GM10248 (cell line): ENCODE measurements at places on chromosomes 2 and 18.

DNA sequence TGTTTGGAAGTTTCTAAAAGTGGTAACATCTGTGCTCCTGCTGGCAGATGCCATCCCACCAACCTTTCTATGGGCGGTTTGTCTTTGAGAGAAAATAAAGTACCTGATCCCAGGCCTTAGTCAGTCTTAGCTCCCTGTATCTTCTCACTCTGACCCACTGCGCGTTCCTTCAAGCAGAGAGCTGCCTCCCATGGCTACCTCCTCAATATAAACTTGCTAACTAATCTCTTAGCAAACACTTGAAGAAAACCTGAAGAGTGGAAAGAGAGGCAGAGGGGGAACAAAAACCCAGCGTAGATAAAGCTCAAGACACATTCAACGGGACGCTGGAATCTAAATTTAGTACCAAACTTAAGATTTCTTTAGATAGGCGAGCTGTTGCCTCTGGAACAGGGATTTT is 17.6 kb downstream of the ZEB2 start:
- no peak for DNase-seq

DNA sequence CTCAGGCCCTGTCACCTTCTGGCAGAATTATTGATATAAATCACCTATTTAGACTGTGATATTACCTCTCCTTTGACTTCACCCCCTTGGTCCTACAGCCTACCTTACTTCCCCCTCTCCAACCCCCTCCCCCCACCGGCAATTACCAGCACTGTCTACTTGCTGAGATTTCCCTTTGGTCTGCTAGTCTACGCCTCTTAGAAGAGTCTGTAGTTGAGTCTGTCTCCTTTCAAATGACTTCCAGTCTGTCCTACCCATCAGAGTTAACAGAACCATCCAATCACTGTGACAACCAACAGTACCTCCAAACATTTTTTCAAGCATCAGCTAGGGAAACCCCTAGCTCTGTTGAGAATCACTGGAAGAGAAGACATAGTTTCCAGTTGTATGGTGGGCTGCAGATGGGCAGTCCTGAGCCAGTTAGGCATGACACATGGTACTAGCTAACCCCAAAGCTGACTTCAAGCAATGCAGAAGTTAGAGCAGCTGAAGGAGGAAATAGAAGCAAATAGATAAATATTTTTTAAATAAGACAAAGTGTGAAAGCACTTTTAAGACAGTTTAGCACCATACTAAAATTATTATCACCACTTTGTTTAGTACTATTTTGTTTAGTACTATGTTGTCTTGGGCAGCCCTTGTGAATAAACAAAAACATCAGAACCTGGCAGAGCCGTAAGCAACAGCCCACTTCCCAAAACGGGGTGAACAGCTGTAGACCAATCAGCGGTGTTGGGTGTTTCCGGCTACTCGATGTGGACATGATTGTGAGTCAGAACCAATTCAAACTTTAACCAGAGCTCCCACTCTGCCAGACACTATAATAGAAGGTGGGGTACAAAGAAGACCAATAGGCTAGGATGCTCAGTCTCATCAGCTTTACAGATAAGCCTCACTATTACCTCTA is 2.7 kb upstream of the ASNSD1 start:
- no peak for DNase-seq

- no peak for DNase-seq
Observed at GRCh38 chr2:9497017-9497416, 22.7 kb downstream of the IAH1 start.

DNA sequence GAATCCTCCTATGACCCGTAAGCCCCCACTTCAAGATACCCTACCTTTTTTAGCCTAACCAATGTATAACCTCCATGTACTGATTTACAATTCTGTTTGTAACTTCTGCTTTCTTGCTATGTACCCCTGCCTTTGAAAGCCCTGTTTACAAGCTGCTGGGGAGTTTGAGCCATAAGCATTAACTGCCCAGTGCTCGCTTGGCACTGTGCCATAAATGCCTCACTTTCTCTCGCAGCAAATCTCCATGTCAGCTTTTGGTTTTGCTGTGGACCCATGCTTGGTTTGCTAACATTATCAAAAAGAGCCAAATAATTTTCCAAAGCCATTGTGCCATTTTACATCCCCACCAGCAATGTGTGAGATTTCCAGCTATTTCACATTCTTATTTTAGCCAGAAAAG is 51.8 kb downstream of the TEX51 start:
- no peak for DNase-seq

- DNase-seq, result no peak
Observed at GRCh38 chr2:240351826-240352426, 83.5 kb upstream of the GPC1 start.

DNA sequence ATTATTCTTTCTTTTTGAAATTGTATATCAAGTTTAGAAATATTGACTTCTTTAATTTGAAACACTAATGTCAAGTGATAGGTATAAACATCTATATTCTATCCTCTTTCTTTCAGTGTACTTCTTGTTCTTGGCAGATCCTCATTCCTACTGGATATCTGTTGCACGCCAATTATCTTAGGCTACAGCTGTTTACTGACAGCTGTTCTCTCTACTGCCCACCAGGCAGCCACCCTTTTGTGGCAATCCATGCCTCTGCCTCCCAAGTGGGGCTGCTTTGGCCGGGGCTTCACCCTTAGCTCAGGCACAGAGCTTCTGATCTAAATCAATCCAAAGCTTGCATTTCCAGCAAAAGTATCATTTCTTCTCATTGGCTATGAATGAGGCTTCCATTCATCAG is 50.6 kb upstream of the ITSN2 start:
- no peak for DNase-seq

DNA sequence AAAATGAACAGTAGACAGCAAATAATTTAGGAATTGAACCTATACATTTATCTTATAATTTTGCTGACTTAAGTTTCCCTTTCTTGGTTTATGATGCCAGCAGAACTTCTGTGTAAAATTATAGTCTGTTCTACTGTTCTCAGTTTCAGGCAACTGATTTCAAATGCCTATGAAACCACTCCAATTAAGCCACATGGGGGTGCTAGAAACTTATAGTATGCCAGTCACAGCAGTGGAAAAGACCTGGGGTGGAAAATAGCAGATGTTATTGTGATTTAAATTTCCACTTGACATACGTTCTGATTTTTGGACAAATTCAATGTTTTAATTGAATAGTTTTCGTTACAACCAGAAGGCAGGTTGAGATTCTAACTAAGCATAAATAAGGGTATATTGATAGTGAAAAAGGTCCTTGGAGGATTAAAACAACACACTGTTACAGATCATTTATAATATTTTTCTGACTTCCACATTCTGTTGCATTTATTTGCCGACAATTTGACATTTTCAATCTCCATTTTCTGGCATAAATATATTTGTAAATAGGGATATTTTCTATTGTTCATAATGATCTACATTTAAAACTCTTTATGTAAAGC is 61.4 kb downstream of the CPS1 start:
- DNase-seq, result peak; percentile 16

DNA sequence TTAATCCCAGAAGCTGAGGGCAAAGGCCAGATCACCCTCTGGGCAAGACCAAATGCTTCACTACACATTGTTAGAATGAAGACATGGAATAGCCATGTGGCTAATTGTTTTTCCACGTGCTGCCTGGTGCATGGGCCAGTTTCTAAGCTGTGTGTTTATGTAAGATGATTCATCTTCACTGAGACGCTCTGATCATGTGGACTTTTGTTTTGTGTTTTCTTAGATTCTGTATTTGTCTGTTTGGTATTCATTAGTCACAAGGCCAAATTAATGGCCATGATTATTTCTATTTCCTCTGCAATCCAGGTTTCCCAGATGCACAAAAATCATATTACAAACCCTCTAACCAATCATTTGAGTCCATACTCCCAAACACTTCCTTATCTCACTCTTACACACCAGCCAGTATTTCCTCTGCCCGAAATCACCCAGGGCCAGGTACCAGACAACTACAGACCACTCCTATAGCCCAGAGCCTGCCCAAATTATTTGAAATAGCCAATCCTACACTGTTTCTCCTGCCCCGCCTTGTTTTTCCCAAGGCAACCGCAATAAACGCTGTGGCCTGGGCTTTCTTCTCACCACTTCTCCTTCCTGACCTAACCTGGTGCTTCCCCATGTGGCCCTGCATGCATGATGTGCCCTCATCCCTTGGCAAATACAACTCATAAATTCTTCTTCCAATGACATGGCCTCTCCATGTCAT is 94.2 kb upstream of the SP3 start:
- DNase-seq, result no peak

- DNase-seq, result peak; percentile 51
Observed at GRCh38 chr2:196160101-196160500, 11.3 kb downstream of the STK17B start.
